ENCODE measurements at places on chromosomes 13 and 19.

DNA sequence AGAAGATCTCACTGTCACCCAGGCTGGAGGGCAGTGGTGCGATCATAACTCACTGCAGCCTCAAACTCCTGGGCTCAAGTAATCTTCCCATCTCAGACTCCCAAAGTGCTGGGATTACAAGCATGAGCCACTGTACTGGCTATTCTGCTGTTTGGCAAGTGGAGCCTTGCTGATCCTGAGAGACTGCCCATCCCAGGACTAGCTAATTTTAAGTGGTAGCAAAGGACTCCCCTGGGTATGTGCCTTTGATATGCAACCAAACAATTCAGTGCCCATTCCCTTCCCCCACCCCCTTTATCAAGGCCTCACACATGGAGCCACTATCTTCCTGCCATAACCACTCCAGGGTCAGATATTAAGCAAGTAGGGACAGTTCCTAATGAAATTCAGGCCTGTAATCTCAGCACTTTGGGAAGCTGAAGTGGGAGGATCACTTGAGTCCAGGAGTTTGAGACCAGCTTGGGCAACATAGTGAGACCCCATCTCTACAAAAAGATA is 17.0 kb upstream of the ZNF460 start:
- DNase-seq, result no peak

- DNase-seq, result no peak
These were observed 176.6 kb downstream of the LMO7 start for GRCh38 chr13:75812751-75813181.

DNA sequence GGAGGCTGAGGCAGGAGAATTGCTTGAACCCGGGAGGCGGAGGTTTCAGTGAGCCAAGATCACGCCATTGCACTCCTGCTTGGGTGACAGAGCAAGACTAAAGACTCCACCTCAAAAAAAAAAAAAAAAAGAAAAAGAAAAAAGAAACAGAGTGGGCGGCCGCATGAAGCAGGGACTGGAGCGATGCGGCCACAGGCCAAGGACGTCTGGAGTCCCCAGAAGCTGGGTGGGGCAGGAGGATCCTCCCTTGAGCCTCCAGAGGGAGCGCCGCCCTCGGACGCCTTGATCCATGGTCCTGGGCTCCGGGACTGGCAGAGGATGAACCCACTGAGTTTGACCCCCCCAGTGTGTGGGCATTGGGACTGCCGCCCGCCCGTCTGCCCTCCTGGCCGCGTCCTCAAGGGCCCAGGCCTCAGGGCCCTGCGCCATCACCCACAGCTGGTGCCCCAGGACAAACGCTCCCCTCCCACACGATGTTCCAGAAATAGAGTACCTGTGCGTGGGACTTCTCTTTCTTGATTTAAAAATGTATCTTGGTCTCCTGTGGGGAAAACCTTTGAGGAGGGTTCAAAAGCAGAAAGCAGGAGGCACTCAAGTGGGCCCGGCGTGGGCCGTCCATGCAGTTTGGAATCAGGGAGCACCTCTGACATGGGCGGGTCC is 15.5 kb downstream of the BTBD2 start:
- DNase-seq, result no peak

GRCh38 chr13:106488076-106488475 is 47.4 kb downstream of the EFNB2 start:
- DNase-seq, result no peak

DNA sequence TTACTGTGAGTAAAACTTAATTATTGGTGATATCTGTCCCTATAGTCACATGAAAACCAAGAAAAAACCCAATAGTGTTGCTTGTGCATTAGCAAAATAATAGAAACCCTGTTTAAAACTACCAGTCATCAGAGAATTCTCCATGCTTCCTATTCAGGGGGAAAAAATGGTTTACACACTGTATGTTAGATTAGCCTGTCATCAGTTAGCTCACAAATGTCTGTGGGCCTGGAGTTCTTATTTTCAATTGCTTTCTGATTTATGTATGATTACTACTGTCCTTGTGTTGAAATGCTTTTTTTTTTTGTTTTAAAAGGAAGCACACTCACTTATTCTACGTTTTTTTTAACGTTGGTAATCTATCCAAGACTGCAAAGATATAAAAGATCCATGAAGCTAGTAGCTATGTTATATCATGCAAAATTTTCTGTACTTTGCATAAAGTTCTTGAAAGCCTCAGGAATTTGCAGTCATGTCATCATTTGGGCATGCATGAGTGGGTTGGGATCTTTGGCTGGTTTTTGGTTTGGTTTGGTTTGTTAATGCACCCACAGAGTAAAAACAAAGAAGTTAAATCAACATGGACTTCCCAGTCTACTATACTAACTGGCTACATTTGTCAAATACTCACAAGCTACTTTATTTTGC is 25.9 kb downstream of the RXFP2 start:
- no peak for DNase-seq

- DNase-seq, result no peak
These were observed 37.5 kb downstream of the HSPH1 start for GRCh38 chr13:31124204-31124603.
